ENCODE measurements at places on chromosomes 5 and 9.
A peak's percentile ranks its signal among the peaks of the same experiment; 100 is the strongest.

GRCh38 chr5:148798786-148799185 lies 27.6 kb upstream of the ADRB2 start:
- no peak for DNase-seq

- DNase-seq: no peak
These were observed 197.2 kb downstream of the NXNL2 start for GRCh38 chr9:88732128-88732527.

DNA sequence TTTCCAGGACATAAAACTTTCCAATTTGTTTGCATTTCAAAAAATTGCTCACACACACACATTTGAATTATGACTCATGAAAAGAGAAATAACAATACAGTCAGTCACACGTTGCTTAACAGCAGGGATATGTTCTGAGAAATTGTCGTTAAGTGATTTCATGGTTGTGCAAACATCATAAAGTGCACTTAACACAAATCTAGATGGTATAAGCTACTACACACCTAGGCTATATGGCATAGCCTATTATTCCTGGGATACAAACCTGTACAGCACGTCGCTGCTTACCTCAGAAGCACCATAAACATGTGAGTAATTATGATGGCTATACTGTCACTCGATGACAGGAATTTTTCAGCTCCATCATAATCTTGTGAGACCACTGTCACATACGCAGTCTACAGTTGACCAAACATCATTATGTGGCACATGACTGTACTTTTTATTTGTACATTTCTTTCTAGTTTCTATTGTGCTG lies 378.2 kb downstream of the ACTL7B start:
- DNase-seq: no peak

GRCh38 chr5:147911427-147911826 lies 5.1 kb upstream of the C5orf46 start:
- DNase-seq: no peak

GRCh38 chr5:77981820-77982219 lies 205.7 kb upstream of the TBCA start:
- no peak for DNase-seq

DNA sequence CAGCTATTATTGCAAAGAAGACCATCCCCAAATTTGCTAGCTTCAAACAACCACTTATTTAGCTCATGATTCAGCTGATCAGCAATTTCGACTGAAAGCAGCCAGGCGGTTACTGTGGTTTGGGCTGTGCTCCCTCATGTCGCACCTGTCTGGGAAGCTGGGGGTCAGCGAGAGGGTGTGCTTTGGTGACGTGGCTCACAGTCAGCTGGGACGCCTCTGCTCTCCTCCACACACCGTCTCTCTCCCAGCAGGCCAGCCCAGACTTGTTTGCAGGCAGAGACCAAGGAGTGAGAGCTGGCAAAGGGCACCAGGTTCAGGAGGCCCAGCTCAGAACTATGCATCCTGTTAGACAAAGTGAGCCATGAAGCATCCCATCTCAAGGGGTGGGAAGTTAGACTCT lies 140.9 kb downstream of the SYK start:
- no peak for DNase-seq

DNA sequence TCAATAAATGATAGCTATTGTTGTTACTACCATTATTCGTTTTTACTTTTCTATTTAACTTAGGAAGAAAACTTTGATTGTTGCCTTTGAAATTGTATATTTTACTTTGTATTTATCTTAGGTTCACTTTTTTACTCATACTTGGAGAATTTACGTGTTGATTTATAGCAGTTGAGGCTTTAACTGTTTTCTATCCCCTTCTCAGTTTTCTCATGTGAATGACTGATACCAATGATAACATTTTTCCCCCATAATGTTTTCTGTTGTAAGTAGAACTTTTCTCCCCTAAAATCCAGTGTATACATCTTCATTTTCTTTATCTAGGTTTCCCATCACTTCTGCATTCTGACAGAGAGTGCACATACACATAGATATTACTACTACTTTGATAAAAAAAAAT lies 54.4 kb downstream of the FSD1L start:
- no peak for DNase-seq

- DNase-seq: no peak
These were observed 195.4 kb downstream of the MPDZ start for GRCh38 chr9:13083963-13084528.

DNA sequence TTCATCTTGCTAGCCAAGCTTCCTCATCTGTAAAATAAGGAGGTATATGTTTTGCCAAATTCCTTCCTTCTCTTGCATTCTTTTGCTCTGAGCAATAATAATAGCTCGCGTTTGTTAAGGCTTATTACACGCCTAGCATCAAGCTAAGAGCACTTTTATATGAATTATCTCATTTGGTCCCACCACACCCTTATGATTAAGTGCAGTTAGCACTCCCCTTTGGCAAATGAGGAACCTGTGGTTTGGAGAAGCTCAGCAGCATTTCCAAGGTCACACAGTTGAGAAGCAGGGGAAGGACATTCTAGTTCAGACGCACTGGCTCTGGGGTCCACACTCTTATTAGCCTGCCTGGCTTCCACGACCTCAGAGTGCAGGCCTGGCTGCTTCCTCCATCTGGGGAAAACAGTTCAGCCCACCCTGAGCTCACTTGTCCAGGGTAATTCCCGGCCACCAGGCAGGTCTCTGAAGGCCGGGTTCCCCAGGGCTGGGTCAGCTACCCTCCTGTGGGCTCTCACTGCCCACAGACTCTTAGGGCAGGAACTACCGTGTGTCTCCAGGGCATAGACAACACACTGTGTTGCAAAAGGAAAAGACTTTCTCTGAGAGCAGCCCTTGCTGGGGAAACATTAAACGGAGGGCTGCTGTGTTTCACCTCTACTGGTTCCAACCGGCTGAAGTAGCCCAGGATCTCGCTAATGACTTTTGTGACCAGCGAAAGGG lies 9.9 kb upstream of the FBP1 start:
- DNase-seq: no peak

DNA sequence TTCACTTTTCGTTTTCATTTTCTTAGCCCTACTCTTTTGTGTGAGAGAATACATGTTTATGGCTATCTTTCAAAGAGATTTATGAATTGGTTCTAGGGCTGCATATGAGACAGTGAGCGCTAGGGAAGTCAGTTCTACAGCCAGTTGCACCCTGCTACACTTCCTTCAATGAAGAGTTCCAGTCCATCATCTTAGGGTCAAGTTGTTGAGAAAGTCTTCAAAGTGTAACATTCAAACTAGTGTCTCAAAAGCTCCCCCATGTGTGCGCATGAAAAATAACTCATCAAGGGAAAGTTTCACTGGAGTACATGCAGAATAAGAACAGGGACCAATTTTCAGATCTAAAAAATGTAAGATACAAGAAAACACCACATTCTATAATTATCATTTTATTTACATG lies 317.2 kb downstream of the DEPDC1B start:
- DNase-seq: no peak

GRCh38 chr5:77628840-77629508 lies 9.5 kb downstream of the OTP start:
- DNase-seq: no peak

GRCh38 chr9:87327575-87328125 lies 170.0 kb upstream of the DAPK1 start:
- DNase-seq: no peak

DNA sequence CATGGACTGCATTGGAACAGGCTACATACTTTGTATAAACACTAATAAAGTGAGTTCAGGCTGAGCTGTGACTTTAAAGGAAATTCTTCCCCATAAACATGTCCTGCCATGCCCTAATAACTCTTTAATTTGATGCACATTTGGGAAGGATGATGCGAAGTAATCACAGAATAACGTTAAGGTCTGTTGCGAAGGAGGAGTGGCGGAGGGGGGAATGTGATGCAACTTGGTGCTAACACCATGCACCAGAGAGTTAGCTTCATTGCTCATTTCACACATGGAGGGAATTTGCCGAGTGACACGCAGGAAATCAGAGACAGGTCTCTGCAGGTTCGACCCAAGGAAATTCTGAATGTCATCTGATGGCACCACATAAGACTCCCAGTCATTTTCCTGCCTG lies 32.9 kb downstream of the SLIT3 start:
- no peak for DNase-seq

- DNase-seq: peak; percentile 4
These were observed 54.2 kb downstream of the SLCO4C1 start for GRCh38 chr5:102241809-102242421.
